ENCODE measurements at places on chromosomes 4 and X. TPM values are rescaled to one million over a fixed set of nuclear protein-coding genes. Genes with fewer than 3 reads are reported as not detected.

Gene TACR3
- total RNA-seq = not detected

Gene FGB
- total RNA-seq = not detected

Gene ART3
- total RNA-seq = not detected

Gene CLTRN
- total RNA-seq = 0.12 TPM

Gene VCX
- not detected for total RNA-seq
